ENCODE measurements at places on chromosomes 5 and 9. TPM values are rescaled to one million over a fixed set of nuclear protein-coding genes. Genes with fewer than 3 reads are reported as not detected.

GRCh38 chr5:162837155-162837554 lies 600.2 kb upstream of the CCNG1 start:
- no peak for ATAC-seq

The NR2F1 gene
- total RNA-seq = 2.7 TPM

DNA sequence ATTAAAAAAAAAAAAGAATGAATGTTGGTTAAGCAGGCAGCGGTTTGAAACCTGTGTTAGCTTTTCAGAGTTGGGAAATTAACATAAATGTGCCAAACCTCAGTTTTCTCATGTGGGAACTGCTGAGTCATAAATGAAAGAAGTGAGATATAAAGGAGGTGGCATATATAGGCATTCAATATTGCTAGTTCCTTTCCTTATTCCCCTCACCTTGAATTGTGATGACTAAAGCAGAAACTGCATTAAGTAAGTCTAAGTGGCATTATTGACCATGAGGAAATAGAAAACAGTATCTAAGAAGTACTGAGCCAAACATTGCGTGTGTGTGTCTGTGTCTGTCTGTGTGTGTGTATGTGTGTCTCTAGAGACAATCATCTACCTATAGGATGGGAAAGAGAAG lies 691.2 kb downstream of the TLR4 start:
- ATAC-seq = no peak

DNA sequence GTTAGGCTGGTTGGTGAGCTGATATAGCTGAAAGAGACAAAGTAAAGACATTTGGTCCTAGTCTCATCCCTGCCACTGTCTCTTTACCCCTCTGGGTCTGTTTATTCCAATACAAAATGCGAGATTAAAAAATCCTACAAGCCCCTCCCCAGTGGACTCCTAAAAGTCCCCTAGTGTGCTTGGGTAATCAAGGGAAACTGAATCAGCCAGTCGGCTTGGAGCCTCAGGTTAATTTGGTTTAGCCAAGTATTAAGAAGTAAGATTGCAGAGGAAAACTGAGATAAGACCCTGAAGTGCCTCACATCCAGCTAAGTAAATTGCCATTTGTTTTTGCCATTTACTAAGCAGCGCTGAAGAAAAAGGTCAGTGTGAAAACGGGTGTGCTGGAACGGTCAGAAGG lies 10.4 kb downstream of the NIM1K start:
- no peak for ATAC-seq

All from esophagus mucosa (tissue), 1 donor.